Stimulated activated CD4-positive, alpha-beta T cell treated with anti-CD3 and anti-CD28 coated beads, Interleukin-1b, Interleukin-23, amount 100 ng/mL, for 1 hour (primary cell): ENCODE measurements at places on chromosomes 2 and 18.

DNA sequence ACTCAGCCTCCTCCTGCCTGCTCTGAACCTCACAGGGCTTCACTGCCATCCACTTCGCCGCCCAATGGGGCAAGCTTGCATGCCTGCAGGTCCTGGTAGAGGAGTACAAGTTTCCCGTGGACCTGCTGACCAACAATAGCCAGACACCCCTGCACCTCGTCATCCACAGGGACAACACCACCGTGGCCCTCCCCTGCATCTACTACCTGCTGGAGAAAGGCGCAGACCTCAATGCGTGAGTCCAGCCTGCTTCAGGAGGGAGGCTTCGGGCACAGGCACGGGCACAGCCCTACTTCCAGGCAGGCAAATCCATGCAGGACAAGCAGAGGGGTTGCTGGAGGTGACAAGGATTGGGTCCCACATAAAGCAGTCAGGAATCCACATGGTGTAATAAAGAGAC, 1.2 kb downstream of the ANKRD53 start:
- no peak for DNase-seq

GRCh38 chr2:232250246-232251175, 128.0 kb upstream of the ALPP start:
- DNase-seq = no peak

DNA sequence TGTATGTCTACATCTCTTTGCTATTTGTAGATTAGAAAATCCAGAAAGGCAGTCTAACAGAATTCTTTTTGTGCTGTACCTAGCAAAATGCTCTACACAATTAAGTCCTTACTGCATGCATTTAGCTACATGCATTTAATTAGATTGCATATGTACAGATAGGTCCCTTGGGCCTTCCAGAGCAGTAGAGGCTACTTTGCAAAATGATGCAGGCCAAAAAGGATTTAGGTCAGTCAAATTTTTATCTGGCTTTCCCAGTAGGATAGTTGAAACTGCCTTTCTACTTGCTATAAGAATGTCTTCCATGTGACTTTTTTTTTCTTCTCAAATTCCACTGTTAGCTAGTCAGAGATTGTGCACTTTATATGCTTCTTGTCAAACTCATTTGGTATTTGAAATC, 19.3 kb downstream of the GALNT13 start:
- no peak for DNase-seq

DNA sequence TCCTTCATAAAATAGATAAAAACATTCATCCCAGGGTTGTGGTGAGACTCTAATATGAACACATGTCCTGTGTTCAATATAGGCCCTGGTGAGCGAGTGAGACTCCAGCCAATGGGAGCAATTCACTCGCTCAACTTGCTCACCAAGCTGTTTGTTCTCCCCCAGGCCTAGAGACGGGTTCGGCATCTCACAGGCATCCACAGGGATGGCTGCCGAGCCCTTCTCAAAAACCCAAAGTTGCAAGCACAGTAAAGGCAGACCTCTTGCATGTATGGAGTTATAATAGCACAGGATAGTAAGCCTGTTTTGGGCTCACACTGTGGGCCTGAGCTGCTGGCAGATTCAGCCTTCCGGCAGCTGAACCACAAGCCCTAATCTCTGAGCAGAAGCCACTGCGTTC, 15.7 kb downstream of the PARD6G start:
- no peak for DNase-seq

GRCh38 chr2:42618972-42619371, 50.5 kb downstream of the MTA3 start:
- DNase-seq = no peak

GRCh38 chr2:38130876-38131275, 54.9 kb upstream of the CYP1B1 start:
- no peak for DNase-seq

DNA sequence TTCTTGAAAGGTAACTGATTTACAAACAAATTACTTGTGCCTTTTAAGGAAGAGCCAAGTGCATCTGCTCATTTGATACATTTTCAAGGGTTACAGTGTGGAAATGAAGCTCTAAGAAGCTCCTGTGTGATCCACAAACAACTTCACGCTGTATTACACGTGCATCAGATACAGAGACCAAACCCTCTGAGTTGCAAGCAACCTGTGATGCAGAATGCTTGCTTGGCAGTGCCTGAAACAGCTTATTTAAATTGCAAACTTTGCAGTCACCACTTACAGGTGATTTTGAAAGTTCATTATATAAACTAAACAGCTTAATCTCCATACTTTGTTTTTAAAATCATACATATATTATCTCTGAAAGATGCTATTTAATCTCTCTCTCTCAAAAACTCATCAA, 50.1 kb downstream of the ZEB2 start:
- no peak for DNase-seq
